ENCODE measurements at places on chromosomes 11 and 22.

DNA sequence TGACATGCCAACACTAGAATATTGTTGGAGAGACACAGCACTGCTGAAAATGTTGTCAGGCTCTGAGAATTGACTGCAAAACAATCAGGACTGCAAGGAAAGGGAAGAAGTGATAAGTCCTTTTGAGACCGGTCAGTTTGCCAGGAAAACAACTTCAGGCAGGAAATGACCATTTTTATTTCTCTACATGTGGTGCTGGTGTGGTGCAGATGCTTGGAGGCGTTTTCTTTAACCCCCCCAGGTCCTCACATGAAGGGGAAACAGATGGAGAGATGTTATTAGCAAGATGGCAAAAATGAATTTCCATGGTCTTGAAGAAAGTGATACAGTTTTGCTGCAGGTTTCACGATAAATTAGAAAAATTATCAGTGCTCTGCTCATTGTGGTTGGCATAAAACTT, 5.7 kb downstream of the AP2A2 start:
- no peak for DNase-seq

GRCh38 chr11:7573193-7573557, 59.4 kb downstream of the PPFIBP2 start:
- no peak for DNase-seq

DNA sequence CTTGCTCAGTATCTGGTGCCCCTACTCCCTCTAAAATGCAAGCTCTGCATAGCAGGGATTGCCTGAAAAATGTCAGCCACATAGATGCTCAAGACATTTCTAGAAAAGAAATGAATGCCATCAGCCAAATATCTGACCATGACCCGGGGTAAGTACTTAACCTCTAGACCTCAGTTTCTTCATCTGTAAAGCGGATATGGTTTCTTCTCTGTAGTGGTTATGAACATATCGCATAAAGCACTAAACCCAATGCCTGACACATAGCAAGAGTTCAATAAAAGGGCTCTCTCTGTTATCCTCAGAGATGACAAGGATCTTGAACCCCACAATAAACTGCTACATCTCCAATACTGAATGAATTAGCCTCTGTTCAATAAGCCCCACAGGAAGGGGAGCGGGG, 122.6 kb downstream of the ABTB2 start:
- no peak for DNase-seq

DNA sequence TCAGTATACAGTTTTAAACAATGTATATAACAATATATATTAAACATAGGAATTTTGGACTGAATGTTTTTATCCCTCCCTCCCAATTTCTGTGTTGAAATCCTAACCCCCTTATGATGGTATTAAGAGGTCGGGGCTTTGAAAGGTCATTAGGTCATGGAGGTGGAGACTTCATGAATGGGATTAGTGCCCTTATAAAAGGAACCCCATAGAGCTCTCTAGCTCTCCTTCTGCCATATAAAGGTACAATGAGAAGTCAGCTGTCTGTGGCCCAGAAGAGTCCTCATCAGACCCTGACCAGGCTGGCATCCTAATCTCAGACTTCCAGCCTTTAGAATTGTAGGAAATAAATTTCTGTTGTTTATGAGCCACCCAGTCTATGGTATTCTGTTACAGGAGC, 6.5 kb downstream of the NNMT start:
- DNase-seq: no peak

- no peak for DNase-seq
Measured at GRCh38 chr11:76256448-76256847, 50.1 kb upstream of the WNT11 start.

- DNase-seq: peak; percentile 62
Measured at GRCh38 chr11:119729951-119730613, 1.1 kb upstream of the NECTIN1 start.

GRCh38 chr11:7436657-7437056, 48.6 kb upstream of the OLFML1 start:
- no peak for DNase-seq

DNA sequence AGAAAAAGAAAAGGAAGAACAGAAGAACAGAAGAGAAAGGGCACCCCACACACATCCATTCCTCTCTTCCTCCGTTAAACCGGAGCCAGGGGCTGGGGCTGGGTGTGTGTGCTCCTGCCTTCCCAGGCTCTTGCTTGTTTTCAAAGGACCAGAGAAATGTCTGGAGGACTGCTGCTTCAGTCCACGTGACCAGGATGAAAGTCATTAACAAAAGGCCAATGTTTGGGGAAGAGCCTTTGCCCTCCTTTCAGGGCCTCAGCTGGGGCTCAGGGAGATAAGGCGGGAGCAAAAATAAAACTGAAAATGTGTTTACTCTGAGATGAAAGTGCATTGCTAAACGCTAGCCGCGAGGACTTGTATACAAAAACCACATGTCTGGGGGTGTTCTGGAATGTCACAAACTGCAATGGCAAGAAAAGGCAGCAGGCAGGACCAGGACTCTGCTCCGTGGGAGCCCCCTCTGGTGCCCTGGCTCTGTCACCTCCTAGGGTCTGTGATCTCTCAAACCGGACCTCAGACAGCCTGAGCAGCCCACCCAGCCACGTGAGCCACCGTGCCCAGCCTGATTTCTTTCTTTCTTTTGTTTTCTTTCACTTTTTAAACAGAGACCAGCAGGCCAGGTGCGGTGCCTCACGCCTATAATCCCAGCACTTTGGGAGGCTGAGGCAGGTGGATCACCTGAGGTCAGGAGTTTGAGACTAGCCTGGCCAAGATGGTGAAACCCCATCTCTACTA, 31.6 kb upstream of the MYH9 start:
- peak; percentile 20 for DNase-seq

DNA sequence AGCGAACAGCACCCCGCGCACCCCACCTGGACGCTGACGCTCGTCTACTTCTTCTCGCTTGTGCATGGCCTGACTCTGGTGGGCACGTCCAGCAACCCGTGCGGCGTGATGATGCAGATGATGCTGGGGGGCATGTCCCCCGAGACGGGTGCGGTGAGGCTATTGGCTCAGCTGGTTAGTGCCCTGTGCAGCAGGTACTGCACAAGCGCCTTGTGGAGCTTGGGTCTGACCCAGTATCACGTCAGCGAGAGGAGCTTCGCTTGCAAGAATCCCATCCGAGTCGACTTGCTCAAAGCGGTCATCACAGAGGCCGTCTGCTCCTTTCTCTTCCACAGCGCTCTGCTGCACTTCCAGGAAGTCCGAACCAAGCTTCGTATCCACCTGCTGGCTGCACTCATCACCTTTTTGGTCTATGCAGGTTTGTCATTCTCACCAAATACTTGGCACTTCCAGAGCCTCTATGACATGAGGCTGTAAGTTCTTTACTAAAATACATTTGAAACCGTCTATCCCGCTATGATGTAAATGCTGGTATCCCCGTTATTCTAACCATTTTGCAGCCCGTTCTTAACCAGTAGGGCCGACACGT, 535 bp downstream of the AQP11 start:
- peak; percentile 37 for DNase-seq

DNA sequence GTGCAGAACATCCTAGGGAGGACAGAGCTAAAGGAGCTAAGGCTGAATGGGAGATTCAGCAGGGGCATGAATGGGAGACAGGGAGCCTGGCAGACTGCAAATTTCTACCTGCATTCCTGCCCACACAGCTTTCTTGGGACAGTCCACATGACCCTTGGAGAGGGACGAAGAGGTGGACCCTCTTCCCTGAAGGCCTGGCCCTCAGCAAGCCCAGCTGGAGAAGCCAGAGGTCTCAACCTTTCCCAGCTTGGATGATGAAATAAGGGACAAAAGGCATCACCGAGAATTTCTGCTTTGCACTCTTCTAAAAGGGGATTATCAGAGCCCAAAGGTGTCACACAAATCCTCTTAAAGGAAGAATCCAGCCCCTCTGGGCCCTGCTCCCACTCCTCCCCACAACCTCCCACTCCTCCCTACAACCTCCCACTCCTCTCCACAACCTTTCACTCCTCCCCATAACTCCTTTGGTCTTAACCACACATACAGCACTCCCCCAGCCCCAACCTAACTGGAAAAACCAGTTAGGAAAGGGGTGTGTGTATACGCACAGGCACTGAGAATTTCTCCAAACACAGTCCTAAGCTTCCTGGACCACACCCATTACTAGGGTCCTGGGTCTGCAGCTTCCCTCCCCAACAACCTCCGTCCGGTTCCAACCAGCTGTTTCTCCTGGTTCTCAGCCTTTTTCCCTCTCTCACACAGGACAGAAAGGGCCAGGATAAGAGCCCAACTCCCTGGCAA, 38.4 kb downstream of the RPL27A start:
- peak; percentile 86 for DNase-seq

GRCh38 chr22:23119494-23120414, 22.0 kb downstream of the RSPH14 start:
- no peak for DNase-seq

- DNase-seq: peak; percentile 87
Measured at GRCh38 chr11:117199053-117199915, at the start of gene TAGLN. Gene TAGLN (plus strand): TSS chr11:117199370. CDS start chr11:117203014, 3,644 bp downstream.

GRCh38 chr11:115892016-115892415, 387.8 kb upstream of the CADM1 start:
- no peak for DNase-seq

- DNase-seq: no peak
Measured at GRCh38 chr22:43850529-43850928, 11.8 kb downstream of the SULT4A1 start.

GRCh38 chr22:36506637-36507517, at the start of gene FOXRED2:
Gene FOXRED2 (minus strand): TSS chr22:36507040. CDS start chr22:36506422, 618 bp downstream.
- DNase-seq: peak; percentile 85

DNA sequence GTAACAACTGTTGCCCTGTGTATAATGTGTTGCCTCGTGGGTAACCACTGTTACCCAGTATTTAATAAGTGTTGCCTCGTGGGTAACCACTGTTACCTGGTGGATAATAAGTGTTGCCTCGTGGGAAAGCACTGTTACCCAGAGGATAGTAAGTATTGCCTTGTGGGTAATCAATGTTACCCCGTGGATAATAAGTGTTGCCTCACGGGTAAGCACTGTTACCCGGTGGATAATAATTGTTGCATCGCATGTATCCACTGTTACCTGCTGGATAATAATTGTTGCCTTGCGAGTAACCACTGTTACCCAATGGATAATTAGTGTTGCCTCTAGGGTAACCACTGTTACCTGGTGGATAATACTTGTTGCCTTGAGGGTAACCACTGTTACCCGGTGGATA, 17.1 kb upstream of the NXPE4 start:
- DNase-seq: no peak

DNA sequence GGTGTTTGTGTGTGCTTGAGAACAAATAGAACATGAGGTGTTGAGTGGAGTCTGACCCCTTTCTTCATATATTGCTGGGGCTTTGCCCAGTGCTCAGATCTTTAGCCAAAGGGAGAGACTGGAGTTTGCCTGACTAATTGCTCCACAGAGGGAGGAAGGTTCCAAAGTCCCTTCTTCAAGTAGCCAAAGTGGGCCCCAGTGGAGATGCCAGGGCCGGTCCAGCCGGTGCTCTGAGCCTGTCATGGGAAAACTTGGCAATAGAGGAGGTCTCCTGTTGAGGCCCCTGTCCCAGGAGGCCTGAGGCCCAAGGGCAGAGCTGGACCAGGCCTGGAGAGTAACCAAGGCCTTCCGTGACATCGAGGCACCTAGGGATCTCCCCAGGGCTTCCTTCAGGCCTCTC, 112.3 kb downstream of the DSCAML1 start:
- DNase-seq: no peak

Data from epithelial cell of esophagus (primary cell).